ENCODE measurements at places on chromosomes 7 and 10.

DNA sequence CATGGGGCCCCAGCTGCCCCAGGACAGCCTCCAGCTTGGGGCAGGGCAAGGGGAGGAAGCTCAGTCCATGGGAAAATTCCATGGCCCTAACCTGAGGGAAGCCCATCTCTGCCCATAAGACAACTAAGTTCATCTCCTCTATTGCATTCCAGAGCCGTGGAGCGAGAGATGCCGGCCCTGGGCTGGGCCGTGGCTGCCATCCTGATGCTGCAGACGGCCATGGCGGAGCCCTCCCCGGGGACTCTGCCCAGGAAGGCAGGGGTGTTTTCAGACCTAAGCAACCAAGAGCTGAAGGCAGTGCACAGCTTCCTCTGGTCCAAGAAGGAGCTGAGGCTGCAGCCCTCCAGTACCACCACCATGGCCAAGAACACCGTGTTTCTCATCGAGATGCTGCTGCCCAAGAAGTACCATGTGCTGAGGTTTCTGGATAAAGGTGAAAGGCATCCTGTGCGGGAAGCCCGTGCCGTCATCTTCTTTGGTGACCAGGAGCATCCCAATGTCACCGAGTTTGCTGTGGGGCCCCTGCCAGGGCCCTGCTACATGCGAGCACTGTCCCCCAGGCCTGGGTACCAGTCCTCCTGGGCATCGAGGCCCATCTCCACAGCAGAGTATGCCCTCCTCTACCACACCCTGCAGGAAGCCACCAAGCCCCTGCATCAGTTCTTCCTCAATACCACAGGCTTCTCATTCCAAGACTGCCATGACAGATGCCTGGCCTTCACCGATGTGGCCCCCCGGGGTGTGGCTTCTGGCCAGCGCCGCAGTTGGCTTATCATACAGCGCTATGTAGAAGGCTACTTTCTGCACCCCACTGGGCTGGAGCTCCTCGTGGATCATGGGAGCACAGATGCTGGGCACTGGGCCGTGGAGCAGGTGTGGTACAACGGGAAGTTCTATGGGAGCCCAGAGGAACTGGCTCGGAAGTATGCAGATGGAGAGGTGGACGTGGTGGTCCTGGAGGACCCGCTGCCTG lies 4.3 kb downstream of the AOC1 start:
- DNase-seq: no peak

- no peak for DNase-seq
These were observed 96.7 kb downstream of the TWIST1 start for GRCh38 chr7:19020711-19021110.

DNA sequence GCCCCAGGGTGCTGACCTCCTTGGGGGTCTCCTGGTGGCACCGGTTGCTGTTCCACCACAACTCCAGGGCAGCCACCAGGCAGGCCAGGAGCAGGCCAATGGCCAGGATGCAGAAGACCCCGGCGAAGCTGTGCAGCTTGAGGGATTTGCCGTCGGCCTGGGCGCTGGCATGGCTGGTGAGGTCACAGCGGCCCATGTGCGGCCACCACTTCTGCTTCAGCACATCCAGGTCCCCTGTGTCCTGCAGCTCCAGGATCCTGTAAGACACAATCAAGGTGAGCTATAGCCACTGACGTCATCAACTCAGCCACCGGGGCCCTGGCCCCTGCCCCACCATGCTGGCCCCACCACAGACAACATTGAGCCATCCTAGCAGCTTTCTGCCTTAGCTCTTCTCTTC lies 753.2 kb downstream of the GRID1 start:
- no peak for DNase-seq

GRCh38 chr7:149866779-149867447 lies 6.9 kb upstream of the ATP6V0E2 start:
- no peak for DNase-seq

DNA sequence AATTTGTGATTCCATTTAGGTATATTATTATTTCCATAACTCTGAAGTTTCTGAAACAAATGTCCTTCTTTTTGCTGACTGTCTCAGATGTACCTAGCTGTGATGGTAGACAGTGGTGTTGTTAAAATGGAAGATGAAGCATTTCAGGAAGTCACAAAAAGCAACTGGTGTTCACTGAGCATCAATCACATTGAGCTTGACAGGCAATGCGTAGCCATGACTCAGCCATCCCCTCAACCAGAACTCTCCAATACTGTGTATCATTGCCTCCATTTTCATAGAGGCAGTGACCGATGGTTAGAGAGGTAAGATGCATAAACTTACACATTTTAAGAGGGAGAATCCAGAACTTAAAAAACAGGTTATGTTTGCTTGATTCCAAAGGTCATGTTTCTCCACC lies 434.0 kb downstream of the INHBA start:
- no peak for DNase-seq

DNA sequence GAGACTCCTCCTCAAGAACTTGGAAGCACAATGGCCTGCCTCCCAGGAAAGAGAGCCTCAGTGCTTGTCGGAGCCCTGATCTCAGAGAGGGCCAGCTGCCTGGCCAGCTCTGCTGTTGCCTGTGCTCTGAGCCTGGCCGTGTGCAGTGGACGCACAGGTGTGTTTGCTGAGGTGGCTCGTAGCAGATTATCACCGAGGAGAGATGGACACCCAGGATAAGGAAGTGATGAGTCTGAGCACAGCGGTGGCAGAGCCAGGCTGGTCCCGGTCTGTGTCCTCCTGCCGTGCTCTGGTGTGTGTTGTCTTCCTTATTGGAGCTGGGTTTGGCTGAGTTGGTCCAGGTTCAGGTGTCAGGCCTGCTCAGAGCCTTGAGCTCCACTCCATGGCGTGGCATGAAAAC lies 208.5 kb downstream of the EBF3 start:
- no peak for DNase-seq

Data from activated CD8-positive, alpha-beta T cell treated with anti-CD3 and anti-CD28 coated beads for 36 hours (primary cell).